GM04504 (cell line): ENCODE measurements at places on chromosomes 6 and 20.

DNA sequence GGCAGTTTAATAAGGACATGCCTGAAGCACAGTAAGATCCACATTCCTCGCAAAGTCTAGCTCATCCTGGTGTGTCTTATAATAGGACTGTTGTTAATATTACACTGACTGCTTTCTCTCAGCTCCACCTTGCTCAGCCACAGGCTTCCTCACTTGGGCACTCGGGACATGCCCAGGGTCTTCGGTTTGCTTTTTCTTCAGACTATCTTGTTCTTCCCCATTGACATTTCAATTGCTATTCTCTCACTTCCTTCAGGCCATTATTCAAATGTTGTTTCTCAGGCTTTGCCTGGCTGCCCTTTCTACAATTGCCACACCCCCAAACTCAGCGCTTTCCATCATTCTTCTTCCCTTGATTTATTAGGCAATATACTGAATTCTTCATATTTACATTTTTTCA lies 274.8 kb upstream of the RGS17 start:
- no peak for DNase-seq

- no peak for DNase-seq
These were observed 174.9 kb upstream of the SCGN start for GRCh38 chr6:25477006-25477590.

GRCh38 chr6:36491378-36491965 lies 48.7 kb downstream of the KCTD20 start:
- DNase-seq = no peak

- DNase-seq = no peak
These were observed 1.8 kb downstream of the MYT1 start for GRCh38 chr20:64165866-64166600.

DNA sequence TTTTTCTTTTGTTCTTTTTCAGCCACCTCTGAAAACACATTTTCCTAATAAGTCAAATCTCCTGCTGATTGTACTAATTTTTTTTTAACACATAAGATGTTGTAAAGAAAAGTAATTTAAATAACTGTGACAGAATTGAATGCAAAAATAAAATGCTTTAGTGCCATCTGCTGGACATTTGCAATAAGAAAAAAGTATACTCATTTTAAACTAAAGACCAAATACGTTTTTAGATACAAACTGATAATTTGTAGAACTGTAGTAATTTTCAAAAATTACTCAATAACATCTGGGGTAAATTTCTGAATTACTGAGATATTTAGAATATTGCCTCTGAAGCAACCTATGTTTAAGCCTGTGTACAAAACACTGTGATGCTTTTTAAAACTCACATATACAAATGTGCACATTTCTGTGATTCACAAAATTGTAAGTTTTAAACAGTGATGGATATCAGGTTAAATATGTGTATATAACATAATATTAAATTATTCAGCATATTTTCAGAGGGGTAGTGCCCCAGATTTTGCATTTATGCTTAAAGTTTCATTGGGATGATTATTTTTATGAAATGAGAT lies 198.7 kb downstream of the RIMS1 start:
- no peak for DNase-seq

GRCh38 chr6:165568326-165568725 lies 94.7 kb downstream of the PDE10A start:
- no peak for DNase-seq

DNA sequence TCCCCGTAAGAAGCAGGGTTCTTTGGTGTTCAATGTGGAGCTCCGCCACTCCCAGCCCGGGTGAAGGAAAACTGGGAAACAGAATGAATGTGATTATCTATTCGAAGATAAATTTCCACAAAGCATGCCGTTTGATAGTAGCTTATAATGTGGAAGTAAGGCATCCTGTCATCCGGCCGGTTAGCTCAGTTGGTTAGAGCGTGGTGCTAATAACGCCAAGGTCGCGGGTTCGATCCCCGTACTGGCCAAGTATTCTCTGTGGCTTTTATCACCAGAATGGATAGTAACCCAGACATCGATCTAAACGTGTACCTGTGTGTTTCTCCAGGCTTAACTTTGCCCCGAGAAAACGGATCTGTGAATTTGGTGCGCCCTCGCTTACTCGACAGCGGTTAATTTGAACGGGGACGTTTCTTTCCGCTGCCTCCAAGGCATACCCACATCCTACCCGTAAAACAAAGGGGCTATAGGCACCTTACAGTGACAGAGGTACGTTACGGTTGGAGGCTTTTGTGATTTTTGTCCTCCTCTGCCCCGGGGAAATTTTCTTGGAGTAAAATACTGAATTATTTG lies 215.2 kb upstream of the ZNF184 start:
- DNase-seq = peak; percentile 67

DNA sequence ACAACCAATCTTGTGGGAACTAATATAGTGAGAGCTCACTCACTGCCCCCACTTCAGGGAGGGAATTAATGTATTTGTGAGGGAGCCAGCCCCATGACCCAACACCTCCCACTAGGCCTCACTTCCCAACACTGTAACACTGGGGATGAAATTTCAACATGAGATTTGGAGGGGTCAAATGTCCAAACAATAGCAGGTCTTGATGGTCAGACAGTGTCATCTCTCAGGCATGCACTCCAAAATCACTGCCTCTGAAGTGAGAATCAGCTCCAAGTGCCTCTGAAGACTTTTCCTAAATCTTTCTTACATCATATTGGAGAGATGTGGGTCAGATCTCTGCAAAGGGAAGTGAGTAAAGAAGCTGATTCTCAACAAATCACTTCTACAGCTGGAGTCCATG lies 13.8 kb upstream of the SAYSD1 start:
- DNase-seq = no peak

DNA sequence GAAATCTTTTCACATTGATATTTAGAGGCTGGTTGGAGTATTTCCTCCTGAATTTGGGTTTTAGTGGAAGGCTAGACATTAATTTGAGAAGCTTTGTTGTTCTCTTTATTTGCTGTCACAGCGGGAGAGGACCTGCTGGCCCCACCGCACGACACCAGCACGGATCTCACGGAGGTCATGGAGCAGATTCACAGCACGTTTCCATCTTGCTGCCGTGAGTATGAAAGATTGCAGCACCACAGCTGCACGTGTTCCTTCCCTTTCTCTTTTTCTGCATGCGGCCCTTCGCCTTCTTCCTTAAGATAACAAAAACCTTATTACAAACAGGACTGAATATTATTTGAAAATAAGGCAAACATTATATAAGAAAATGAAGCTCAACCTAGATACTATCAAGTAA lies 555.5 kb downstream of the UTRN start:
- peak; percentile 10 for DNase-seq
